ENCODE measurements at places on chromosomes 5 and 9. TPM values are rescaled to one million over a fixed set of nuclear protein-coding genes. Genes with fewer than 3 reads are reported as not detected.

HTR1A gene
- not detected for total RNA-seq

FCN2 gene
- not detected for total RNA-seq

ECSCR gene
- total RNA-seq: not detected

SNCAIP gene
- not detected for total RNA-seq

- no peak for DNase-seq
Measured at GRCh38 chr9:96192710-96193109, 109.3 kb downstream of the HSD17B3 start.

DNA sequence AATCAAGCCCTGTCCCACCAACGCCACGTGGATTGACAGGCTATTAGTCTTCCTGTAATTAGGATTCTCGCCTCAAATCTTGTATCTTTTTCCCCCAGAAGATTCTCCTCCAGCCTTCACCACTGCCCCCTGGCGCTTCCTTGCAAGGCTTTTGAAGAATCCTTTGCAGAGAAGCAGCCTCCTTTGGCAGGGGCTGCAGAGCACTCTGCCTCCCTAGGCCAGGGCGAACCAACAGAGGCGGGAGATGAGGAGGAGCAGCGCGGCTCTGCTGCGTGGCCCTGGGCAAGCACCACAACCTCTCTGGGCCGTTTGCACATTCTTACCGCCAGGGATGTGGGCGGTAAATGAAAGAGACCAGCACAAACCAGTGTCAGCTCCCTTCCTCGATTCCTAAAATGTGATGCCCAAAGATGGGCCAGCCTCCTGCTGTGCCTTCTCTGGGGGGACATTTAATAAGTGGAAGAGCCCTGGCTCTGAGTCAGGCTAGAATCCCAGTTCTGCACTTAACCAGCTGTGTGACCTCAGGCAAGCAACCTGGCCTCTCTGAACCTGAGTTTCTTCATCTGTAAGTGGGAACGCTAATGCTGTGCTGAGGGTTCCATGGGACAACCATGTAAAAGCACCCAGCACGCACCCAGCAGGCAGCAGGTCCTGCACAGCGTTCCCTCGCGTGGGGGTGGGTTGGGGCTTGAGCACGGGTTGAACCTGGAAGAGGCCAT lies 128.6 kb downstream of the KCNIP1 start:
- no peak for DNase-seq

- DNase-seq: no peak
Measured at GRCh38 chr9:100394032-100394695, 32.8 kb upstream of the MSANTD3 start.

- DNase-seq: no peak
Measured at GRCh38 chr5:57805732-57806131, 323.1 kb upstream of the ACTBL2 start.
